ENCODE measurements at places on chromosomes 4 and X.

DNA sequence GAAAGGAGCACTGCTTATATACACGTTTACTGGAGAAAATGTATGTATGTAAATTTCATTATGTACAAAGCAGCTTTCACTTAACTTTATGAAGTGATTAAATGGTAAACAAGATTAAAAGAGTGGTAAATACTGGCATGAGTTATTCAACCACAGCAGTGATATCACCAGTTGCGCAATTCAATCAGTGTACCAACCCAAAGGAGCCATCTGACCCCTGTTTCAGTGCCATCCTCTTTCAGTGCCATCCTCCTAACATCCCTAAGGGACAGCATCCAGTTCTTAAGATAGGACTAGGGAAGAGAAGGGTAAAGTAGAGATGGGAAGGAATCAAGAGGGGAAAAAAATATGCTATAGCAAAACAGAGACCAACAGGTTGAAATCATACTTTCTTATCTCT lies 16.2 kb downstream of the HPF1 start:
- DNase-seq: no peak

GRCh38 chr4:57117491-57117890 lies 7.3 kb upstream of the IGFBP7 start:
- DNase-seq: no peak

GRCh38 chr4:3122081-3122563 lies 47.6 kb downstream of the HTT start:
- no peak for DNase-seq

GRCh38 chr4:88981556-88981955 lies 75.4 kb downstream of the FAM13A start:
- no peak for DNase-seq

DNA sequence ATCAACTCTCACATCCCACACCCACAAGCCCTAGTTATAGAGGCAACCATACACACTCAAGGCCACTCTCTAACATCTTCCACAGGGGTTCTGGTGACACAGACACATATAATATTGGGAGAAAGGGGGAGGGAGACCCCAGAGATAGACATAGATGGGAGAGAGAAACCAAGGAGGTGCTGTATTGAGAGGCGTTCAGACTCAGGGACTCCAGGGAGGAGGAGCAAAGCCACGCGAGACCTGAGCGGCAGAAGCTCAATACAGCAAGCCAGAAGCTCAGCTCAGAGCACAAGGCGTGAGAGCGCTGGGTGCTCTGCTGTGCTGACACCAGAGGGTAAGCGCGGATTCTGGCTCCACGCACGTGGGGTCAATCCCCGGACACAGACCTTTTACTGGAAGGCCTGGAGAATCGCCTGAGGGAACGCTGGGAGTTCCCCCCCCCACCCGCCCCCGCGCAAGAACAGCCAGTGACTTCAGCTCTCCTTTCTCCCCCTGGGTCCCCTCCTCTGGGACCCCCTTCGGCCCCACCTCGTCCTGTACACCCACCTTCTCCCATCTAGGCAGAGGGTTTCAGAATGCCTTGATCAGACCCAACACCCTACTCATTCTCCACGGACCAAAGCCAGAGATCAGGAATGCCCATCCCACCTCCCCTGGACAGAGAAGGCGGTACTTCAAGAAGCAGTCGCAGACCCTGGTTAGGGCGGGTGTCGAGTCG lies 8.7 kb downstream of the MSX1 start:
- DNase-seq: no peak

GRCh38 chr4:8882239-8882638 lies 10.6 kb upstream of the HMX1 start:
- no peak for DNase-seq

DNA sequence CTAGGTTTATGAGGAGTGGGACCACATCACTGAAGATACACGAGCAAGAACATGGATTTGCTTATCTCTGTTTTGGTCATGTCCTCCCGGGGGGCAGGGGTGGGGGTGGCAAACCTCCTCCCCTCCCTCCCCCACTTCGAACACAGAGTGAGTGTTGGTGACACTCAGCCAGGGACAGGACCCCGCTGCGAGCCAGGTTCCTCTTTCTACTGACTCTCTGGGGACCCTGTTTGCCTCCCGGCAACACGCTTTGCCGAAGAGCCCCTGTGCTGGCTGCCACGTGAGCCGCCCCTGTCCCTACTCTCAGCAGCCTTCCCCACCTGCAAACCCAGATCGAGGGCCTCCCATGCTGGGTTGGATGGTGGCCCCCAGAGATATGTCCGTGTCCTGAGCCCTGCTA lies 34.7 kb downstream of the P2RY8 start:
- DNase-seq: no peak

DNA sequence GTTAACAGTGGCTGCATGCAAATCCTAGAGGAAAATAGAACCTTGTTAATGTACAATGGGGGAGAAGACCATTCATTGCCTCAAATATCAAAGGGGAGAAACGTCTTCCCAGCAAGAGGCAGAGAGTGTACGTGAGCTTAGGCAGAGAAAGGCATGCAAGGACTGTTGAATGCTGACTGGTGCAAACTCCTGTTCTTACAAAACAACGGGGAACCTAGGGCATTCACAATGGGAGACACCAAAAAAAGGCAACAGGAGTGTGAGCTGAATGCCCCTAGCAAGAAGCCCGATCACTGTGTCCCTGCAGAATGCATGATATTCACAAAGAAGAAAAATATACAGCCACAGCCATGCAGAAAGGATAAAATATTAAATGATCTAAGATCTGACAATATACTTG lies 184.9 kb downstream of the NSUN7 start:
- DNase-seq: no peak

DNA sequence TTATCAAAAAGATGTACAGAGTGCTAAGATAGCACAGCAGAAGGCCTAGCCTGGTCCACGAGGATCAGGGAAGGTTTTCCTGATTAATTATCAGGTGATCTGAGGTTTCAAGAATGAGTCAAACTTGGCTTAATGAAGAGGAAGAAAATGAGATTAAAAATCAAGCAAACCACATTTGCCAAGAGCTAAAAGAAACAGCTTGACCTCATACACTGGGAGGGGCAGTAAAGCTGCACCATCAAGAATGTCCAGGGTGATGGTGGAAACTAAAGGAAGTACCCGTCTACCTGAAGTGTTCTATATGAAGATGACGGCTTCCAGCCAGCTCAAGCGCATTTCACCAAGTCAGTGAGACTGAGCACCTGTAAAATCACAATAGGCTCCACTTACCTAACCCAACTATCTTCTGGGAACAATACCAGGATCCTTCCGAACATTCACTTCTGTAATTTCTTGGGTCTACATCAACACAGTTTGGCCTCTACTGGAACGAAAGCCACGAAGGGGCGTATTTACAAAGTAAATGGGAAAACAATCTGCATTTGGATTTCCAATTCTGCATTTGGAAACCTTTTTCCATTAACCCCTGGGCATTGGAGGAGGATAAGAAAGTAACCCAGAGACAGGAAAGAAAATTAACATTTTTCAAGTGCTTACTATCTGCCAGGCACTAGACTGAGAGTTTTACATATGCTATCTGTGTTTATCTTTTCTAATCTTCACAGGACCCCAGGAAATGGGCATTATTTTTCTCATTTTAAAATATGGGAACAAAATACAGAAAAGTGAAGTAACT lies 114.0 kb upstream of the DCLK2 start:
- no peak for DNase-seq

GRCh38 chr4:161702287-161702686 lies 461.5 kb downstream of the FSTL5 start:
- DNase-seq: no peak

- DNase-seq: no peak
Observed at GRCh38 chr4:81580346-81580993, 108.8 kb upstream of the RASGEF1B start.

DNA sequence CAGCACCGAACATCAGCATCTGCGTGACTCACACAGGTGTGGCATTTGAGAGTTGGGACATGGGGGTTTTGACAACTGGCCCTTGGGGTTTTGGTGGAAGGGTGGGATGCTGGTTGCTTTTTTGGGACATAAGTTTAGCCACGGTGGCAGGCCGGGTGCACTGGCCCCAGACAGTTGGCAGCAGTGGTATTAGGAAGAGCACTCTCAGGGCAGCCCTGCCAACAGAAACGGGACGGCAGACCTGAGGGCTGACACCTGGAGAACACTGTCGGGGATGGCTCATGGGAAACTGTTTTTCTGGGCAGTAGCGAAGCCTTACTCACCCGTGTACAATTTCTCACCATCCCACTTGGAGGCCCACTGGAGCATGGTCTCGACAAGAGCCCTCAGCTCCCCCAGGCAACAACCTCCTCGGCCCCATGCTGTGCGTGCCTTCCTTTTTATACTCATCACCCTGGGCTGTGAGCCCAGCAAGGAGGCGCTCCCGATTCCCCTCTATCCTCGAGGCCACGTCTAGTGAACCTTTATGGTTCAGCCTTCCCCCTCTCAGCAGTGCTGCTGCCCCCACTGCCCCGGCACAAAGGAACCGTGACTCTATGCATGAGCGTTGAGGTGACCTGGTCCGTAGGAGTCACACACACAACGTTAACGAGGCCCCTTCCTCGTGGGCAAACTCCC lies 30.6 kb downstream of the WDR1 start:
- DNase-seq: no peak

DNA sequence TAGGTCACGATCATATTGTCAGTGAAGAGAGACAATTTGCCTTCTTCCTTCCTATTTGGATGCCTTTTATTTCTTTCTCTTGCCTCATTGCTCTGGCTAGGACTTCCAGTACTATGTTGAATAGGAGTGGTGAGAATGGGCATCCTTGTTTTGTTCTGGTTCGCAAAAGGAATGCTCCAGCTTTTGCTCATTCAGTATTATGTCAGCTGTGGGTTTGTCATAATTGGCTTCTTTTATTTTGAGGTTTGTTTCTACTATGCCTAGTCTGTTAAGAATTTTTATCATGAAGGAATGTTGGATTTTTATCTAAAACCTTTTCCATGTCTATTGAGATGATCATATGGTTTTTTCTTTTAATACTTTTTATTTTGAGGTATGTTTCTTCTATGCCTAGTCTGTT lies 152.3 kb upstream of the MAD2L1 start:
- no peak for DNase-seq

GRCh38 chrX:68784816-68785215 lies 44.0 kb upstream of the EFNB1 start:
- no peak for DNase-seq

DNA sequence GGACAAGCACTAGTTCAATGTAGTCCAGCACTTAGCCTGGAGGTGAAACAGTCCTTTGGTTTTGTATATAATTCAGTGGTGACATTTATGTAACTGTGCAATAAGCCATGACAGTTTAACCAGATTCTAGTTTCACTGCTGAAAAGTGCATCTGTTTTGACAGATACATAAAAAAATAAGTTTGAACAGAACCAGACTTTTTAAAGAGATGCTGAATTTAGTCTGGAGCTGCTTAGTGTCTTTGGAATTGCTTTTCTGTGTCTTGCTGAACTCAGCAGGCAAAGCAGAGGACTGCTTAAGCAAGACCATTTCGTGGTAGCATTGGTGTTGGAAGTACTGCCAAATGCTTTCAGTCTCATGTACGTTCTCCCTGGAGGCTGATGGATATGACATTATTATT lies 393.5 kb downstream of the MAPK10 start:
- no peak for DNase-seq

- no peak for DNase-seq
Observed at GRCh38 chrX:84322083-84322827, 134.3 kb upstream of the RPS6KA6 start.

- DNase-seq: no peak
Observed at GRCh38 chrX:43239356-43239755, 416.7 kb upstream of the MAOA start.

DNA sequence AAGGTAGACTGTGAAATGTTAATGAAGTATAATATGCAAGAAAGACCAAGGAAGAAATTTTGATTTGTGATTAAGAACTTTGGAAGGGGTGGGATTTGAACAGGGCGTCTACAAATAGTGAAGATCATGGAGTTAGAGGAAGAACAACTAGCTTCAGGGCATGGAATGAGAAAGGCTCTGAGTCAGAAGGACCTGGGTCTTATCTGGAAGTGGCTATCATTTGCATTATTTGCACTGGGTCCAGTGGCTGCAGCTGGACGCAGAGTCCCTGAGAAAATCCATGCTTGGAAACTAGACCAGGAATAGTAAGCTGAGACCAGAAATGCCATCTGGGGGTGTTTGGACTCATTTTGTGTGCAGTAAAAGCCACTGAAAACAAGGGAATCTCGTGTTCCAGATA lies 4.3 kb upstream of the LIMCH1 start:
- no peak for DNase-seq

DNA sequence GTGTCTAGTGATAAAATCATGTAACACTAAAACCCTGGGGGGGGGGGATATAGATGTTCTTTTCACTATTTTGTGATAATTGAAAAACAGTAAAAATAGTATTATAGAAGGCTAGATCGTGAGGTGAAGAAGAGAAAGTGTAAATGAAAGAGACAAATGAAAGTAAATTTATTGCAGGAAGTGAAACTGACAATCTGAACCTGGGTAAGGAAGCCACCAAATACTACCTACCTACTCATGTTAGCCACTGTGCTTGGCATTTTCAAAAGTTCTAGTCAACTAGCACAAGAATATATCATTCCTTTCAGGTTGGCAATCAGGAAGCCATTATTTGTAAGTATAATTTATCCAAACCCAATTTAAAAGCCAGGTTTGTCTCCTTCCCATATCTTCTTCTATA lies 1366.1 kb downstream of the FAM133A start:
- no peak for DNase-seq

DNA sequence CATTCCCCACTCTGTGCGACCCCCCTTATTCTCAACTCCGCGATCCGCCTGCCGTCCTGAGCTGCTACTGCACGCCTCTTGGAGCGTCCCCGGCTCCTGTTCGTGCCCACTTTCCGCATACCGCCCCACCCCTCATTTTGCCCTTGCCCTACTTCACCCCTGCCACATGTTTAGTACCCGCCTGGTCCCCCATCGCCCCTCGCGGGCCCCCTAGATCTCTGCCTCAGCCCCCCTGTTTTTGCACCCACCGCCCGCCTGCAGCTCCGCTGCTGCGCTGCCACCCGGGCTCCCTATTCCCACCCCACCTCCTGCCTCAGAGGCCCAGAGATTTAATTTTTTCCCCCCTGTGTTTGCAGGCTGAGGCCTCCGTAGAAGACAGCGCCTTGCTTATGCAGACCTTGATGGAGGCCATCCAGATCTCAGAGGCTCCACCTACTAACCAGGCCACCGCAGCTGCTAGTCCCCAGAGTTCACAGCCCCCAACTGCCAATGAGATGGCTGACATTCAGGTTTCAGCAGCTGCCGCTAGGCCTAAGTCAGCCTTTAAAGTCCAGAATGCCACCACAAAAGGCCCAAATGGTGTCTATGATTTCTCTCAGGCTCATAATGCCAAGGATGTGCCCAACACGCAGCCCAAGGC lies 1.4 kb downstream of the MAGED1 start:
- DNase-seq: no peak

- no peak for DNase-seq
Observed at GRCh38 chrX:135411893-135412292, 9.9 kb upstream of the SMIM10L2A start.

GRCh38 chrX:49282647-49283011 lies 13.0 kb downstream of the PPP1R3F start:
- DNase-seq: no peak

DNA sequence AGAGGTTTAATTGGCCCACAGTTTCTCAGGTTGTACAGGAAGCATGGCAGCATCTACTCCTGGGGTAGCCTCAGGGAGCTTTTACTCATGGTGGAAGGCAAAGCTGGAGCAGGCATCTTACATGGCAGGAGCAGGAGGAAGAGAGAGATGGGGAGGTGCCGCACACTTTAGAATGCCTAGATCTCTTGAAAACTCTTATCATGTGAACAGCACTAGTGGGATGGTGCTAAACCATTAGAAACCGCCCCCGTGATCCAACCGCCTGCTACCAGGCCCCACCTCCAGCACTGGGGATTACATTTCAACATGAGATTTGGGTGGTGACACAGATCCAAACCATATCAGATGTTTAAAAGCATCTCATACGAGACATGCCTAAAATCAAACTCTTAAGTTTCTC lies 41.6 kb upstream of the SCOC start:
- DNase-seq: no peak
